Activated CD8-positive, alpha-beta memory T cell treated with anti-CD3 and anti-CD28 coated beads for 36 hours (primary cell): ENCODE measurements at places on chromosomes 13 and 19. TPM values are rescaled to one million over a fixed set of nuclear protein-coding genes. Genes with fewer than 3 reads are reported as not detected.

Gene VN1R4
- not detected for total RNA-seq

Gene PRKCG
- not detected for total RNA-seq

Gene ZNF177
- 0.48 TPM for total RNA-seq

Gene GPR12
- total RNA-seq = not detected

Gene SIGLEC10
- total RNA-seq = 1.2 TPM

Gene PDE4C
- total RNA-seq = not detected

Gene MIR17HG
- total RNA-seq = 36.4 TPM

Gene TNFRSF19
- total RNA-seq = not detected

Gene HNRNPA1L2
- 9.8 TPM for total RNA-seq

Gene TMEM221
- not detected for total RNA-seq

Gene AP1M2
- not detected for total RNA-seq

Gene CEACAM16
- total RNA-seq = not detected
